Myocyte (in vitro differentiated cells): ENCODE measurements at places on chromosomes 2 and 18. TPM values are rescaled to one million over a fixed set of nuclear protein-coding genes. Genes with fewer than 3 reads are reported as not detected.
A peak's percentile ranks its signal among the peaks of the same experiment; 100 is the strongest.

DNA sequence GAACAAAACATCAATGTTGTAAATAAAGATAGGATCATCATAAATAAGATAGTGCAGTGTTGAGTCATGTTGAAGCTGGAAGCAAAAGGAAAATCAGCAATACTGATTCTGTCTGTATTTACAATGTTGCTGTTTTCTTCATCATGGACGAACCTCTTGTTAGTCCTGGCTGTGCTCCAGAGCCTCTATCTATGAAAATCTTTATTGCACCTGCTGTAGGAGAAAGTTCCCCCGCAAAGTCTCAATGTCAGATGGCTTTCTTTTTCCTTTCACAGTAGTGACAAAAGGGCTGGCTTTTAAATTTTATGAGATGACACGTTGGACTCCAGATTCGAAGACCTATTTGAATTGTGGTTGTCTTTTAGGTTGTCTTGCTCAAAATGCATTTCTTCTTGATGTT, 98.5 kb upstream of the LRRTM1 start:
- DNase-seq: no peak

DNA sequence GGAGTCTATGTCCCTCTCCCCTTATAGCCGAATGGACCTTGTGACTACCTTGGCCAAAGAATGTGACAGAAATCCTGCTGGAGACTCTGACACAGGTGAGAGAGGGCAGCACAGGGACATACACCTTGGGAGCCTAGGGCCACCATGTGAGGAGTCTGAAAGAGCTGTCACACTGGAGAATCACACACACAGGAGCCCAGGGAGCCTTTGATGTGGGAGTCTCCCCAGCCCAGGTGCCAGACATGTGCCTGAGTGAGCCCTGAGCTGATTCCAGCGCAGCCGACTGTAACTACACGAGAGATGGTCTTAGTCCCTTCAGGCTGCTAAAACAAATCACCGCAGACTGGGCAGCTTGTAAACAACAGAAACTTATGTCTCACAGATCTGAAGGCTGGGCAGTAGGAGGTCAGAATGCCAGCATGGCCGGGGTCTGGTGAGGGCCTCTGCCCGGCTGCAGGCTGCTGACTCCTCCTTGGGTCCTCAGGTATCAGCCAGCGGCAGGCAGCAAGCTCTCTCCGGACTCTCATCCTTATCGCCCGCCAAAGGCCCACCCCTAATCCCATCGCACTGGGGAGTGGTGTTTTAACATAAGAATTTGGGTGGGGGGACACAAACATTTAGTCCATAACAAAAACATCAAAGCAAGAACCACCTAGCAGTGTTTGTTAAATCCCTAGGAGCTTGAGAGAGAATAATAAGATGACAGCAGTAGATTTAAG, 63.8 kb upstream of the GPR45 start:
- no peak for DNase-seq

DNA sequence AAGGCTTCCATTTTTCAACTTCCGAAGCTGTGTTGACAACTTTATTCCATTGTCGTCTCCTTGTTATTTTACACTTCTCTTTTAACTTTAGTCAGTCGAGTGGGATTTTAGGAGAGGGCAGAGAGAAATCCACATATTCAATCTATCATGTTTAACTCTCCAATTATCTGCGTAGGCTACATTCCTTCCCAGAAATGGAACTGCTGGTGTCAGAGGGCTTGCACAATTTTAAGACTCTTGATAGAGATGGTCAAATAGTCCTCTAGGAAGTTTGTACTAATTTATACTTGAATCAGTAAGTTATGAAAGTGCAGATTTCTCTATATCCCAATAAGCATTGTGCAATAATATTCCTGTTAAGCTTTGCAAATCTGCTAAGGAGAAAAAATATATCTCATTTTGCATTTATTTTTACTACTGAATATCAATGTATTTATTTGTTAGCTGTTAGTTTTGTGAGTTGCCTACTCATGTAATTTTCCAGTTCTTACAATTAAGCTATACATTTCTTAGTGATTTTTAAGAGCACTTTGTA, 95.6 kb downstream of the CYP26B1 start:
- DNase-seq: no peak

DNA sequence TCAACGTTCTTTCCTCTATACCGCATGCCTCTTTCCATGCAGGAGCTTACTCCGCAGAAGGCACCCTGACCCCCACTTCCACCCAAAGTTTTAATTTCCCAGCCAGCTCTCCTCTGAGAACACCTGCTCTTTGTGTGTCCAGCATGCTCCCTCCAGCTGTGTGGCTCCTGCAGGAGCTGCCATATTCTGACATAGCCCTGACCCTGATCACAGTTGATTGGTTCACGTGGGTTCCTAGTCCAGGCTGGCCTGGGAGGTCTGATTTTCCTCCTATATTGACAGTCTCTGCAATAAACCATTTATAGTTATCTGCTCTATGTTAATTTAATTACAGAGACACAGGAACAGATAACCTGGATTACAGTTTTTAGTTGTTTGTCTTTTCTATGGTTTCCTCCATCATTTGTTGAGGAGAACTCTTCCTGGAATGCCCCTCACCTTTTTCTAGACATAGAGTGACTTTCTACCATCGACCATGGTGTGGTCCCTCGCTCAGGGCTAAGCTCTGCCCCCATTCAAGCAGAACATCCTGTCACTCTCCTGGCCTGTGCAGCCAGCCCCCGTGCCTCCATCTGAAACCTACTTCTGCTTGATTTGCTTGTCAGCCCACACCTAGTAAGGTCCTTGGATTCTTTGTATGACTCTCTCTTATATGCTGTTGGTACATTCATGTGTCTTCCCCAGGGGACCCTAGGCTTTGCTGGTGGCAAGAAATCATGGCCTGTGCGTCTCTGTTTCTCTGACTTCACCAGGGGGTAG, 231.5 kb downstream of the LPIN1 start:
- DNase-seq: no peak

DNA sequence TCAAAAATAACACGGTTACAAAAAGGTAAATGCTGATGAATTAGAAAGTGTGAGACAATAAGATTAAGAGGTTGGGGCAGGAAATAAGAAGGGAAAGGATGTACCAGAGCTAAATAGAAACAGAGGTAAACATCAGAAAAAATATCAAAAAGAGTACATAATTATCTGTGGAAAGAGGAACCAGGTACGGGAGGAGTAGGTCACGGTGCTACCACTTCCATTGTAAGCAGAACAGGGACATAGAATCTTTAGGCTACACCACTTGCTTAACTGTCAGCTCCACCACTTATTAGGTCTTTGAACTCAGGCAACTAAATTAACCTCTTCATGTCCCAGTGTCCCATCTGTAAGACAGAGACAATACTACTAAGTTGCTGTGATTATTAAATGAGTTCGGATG, 350.3 kb downstream of the LRATD1 start:
- no peak for DNase-seq

DNA sequence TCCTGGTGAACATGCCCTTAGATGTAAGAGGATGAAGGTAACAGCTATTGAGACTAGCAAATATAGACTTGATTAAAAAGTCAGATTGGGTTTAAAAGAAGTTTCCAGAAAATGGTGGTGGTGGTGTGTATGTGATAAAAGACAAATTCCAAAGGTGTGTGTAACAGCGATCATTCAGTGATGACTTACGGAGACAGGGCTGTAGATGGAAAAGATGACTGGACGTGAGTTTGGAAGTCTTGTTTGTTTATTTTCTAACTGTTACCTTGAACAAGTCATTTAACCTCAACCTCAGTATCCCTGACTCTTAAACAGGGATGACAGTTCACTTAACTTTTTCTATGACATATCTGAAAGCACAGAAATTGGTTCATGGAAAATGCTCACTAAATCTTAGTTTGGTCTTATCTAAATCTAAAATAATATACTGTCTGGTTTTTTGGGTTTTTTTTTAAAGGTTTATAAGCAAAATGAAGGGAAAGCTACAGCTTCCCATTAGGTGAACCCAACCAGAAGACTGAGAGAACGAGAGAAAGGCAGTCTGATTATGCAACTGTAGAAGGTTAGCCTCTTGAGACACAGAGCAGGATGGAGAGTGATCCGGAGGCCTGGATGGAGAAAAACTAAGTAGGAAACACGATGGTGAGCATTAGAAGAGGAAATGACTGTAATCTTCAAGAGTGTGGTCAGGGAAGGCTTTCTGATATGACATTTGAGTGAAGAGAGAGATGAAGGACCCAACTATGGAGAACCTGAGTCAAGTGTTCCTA, 71.9 kb downstream of the TCF4 start:
- DNase-seq: no peak

DNA sequence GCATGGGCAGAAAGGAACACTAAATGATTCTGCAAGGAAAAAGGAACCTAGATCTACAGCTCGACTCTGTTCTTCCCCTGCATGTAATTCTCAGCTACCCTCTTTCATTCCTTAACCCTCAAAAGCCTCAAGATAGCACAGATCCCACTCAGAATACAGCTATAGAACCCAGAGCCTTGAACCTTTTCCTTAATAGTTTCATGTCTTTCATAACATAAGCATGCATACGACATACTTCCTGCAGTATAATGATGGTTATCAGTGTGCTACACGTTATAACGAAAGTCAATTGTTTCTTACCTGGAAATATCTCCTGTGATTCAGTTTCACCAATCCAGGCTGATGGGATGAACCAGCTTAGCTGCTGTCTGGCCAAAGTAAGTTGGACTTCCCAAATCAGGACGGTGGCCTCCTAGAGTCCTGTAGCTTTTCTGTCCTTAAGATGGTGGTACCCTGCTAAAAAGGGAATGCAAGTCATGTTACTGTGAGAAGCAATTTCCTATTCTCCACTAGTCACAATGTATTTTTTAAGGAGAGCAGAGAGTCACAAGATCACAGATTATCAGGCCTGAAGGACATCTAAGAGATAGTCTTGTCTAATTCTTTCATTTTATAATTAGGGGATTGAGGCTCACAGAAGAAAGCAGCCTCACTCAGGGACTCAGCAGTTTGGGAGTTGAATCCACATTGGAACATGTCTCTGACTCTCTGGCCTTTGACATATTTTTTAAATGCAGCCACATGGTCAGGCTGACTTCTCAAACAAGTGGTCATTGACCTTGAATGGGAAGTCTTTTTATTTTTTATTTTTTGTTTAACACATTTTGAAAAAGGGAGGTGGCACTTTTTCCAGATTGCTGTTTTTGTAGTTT, 41.8 kb downstream of the CYRIA start:
- DNase-seq: no peak

GRCh38 chr2:76194031-76194775, 483.5 kb upstream of the GCFC2 start:
- no peak for DNase-seq

GRCh38 chr2:66575625-66576310, 140.8 kb downstream of the MEIS1 start:
- no peak for DNase-seq

- peak; percentile 37 for DNase-seq
These were observed 2.4 kb upstream of the SATB2 start for GRCh38 chr2:199460101-199460671.

- no peak for DNase-seq
These were observed 103.5 kb downstream of the TSHZ1 start for GRCh38 chr18:75314117-75314516.

GRCh38 chr18:22165049-22165602, 4.3 kb upstream of the GATA6 start:
- no peak for DNase-seq

- DNase-seq: no peak
These were observed 13.0 kb upstream of the TYMS start for GRCh38 chr18:644395-645004.

DNA sequence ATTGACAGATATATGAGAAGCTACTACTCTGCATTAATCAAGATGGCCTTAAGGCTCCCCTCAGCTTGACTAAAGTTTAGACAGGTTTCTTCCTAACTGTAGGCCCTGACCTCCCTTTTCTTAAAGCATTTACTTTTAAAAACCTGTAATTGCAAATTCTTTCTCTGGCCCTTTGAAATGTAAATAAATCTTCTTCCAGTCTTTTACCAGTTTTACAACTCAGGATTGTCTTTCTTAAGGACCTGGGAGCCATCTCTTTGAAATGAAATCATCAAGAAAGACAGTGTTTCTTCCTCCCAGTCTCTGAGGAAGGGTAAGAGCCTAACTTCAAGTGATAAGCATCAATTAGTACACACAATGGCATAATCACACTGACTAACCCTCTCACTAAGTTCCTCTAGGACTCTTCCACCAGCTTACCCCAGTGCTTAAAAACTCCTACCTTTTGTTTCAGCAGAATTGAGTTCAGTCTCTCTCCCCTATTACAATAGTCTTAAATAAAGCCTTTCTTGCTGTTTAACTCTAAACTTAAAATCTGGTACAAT, 58.7 kb upstream of the CDH20 start:
- no peak for DNase-seq

GRCh38 chr2:105042189-105042588, 4.3 kb downstream of the MRPS9 start:
- no peak for DNase-seq

DNA sequence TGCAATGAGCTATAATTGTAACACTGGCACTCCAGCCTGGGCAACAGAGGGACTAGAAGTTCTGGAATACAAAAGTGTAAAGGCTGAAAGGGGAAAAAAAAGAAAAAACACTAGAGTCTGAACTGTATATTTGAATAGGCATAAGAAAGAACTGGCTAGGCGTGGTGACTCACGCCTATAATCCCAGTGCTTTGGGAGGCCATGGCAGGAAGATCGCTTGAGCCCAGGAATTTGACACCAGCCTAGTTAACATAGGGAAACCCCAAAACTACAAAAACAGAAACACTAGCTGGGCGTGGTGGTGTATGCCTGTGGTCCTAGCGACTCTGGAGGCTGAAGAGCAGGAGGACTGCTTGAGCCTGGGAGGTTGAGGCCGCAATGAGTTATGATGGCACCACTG, 70.6 kb downstream of the SAP130 start:
- DNase-seq: peak; percentile 2

DNA sequence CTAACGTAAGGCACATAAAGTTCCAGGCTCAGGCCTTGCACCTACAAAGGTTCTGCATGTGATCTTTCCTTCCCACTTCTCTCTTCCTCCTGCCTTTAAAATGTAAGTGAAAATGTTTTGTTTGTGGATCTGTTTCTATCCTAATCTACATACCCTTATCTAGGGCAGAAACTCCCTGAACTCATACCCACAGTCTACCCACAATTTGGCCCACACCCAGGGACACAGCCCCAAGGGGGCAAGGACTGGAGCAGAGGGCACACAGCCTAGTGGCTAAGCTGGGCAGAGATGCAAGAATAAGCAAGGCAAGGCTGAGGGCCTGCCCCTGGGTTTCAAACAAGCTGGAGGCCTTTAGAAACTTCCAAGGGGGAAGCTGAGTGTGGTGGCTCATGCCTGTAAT, 71.0 kb downstream of the HS1BP3 start:
- peak; percentile 50 for DNase-seq

GAREM1 gene
- total RNA-seq: 7.2 and 7.7 TPM in 2 replicates

UPP2 gene
- not detected in 2 replicates for total RNA-seq

SCYGR5 gene
- not detected in 2 replicates for total RNA-seq

ITGB6 gene
- total RNA-seq: 145 and 152 TPM in 2 replicates

DNER gene
- 0.05 TPM in 1 of 2 replicates, not detected in the other for total RNA-seq

RRM2 gene
- total RNA-seq: 0.72 and 0.78 TPM in 2 replicates

XDH gene
- total RNA-seq: 0.32 and 0.52 TPM in 2 replicates

MDH1 gene
- total RNA-seq: 154 and 256 TPM in 2 replicates

ARHGAP28 gene
- total RNA-seq: 14.7 and 17.8 TPM in 2 replicates

DNAJC5G gene
- total RNA-seq: not detected in 2 replicates

LBX2 gene
- total RNA-seq: 0.68 and 1.5 TPM in 2 replicates

TTN gene
- 1,034 and 1,448 TPM in 2 replicates for total RNA-seq

ASB18 gene
- total RNA-seq: 0.24 and 0.31 TPM in 2 replicates
